ENCODE measurements at places on chromosomes 3 and 15.

DNA sequence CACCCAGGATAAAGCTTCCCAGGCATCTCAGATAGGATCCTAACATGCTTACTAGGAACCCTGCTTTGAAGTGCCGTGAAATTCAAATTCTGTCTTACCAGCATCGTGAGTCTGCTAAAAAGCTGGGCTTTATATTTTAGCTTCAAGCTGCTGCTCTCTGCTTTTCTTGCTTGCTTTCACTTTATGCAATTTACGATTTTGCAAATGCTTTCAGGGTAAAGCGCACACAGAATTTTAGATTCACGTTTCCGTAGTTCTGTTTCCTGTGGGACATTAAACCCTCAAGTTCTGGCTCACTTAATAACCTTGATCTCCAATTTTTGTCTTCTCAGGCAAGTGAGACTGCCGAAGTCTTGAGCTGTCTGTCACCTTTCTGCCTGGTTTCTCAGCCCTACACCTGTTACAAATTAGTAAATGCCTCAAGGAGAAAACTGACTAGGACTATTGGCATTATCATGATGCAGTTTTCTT is 170.5 kb upstream of the TGFBR2 start:
- DNase-seq = peak; percentile 3

DNA sequence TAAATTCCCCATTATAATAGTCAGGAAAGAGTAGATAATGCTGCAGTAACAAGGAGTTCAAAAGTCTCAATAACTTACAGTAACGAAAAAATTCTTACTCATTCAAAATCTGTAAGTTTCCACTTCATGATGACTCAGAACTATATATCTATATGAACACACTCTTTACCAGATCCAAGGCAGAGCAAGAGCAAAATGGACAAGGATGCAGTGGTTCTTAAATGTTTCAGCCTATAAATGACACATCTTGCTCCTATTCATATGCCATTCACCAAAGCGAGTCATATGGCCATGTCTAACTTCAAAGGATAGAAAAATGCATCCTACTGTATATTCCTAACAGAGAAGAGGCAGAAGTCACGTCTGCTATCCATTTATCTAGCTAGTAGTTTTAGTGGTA is 787.7 kb downstream of the NAALADL2 start:
- DNase-seq = peak; percentile 18

DNA sequence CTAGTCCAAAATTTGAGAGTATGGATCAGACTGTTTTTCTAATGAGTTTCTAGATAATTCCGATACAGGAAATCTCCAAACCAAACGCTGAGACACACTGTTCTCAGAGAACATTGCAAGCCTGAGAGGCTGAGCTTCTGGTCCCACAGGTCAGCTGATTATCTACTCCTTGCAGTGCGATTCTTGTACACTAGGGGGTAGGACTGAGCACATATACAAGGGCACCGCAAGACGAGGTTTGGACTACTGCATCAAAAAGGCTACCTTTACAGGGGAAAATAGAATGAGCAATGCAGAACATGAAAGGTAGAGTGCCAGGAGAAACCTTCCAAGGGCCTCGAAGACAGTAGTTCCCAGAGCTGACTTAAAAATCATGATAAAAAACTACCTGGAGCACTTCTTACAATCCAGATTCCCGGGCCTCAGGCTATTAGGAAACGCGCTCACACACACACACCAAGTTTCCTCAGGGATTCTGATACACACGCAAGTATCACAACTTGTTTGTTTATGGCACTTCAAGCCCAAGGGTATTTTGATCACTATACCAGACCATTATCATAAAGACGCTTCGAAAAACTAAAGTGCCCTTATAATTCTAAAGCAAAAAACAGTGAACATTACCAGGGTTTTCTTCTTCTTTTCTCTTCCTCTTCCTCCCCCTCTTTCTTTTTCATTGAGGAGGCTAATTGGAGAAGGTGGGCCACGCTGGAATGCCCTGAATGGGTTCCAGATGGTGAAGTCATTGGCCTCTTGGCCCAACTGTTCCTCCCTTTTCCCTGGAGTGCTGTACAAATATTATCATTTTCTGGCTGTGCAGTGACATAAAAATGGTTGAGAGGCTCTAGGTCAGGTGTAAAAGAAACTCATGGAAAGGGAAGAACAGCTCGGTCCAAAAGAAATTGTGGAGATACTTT is 61.8 kb downstream of the SLC12A8 start:
- peak; percentile 92 for DNase-seq

DNA sequence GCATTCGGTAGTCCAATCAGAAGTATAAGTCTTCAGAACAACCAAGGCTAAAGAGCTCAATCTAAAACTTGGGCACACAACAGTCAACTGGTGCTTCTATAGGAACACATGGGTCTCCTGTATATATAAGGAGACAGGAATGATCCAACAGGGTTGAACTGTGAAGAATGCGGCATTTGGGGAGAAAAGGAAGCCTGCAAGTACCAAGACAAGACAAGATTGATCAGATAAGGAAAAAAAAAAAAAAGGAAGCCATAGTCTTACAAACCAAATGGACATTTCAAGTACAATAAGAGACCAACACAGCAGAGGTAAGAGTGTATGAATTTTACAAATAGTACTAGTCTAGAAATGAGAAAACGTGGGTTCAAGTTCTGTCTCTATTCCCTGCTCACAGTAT is 6.5 kb downstream of the CPEB1 start:
- no peak for DNase-seq

- DNase-seq = no peak
These were observed 82.5 kb downstream of the USP13 start for GRCh38 chr3:179735321-179735720.

DNA sequence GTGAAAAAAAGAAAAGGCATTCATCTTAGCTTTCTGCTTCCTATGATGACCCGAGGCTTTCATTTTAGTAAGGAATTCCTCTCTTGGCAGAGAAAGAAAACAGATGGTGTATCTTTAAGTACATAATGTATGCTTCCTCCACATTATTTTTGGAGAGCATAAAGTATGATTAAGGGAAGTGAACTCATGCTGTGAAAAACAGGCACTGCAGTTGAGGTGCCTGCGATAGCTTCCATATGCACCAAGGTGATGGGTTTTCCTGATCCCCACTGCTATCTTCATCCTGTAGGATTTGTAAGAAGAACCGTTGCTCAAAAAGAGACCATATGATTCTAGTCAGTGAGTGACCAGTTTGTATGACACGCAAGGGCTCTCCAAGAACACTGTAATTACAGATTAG is 411.5 kb upstream of the MCTP2 start:
- DNase-seq = no peak

GRCh38 chr3:127002195-127003174 is 19.6 kb downstream of the PLXNA1 start:
- DNase-seq = peak; percentile 88

GRCh38 chr3:158233791-158234190 is 123.9 kb downstream of the RSRC1 start:
- no peak for DNase-seq

DNA sequence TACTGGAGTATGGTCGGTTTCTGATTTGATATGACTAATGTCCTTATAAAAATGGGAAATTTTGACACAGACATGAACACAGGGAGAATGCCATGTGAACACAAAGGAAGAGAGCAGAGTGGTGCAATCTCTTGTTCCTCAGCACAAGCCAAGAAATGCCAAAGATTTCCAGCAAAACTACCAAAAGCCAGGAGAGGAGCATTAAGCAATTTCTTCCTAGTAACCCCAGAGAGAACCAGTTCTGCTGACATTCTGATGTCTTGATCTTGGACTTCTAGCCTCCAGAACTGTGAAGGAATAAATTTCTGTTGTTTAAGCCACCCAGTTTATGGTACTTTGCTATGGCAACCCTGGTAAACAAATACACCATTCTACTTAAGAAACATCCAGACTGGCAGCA is 227.8 kb upstream of the MRPL3 start:
- DNase-seq = no peak

DNA sequence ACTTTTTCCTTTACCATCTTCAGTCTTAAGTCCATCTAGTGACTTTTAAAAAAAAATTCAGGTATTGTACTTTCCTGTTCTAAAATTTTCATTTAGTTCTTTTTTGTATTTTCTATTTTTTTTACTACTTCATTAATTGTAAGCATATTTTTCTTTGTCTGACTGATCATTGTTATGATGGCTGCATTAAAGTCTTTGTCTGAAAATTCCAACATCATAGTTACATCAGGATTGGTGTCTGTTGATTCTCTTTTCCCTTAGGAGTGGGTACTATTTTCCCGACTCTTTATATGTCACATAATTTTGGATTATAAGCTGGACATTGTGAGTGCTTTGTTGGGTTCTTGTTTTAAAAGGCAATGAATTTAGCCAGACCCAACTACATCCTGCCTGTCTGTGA is 34.9 kb upstream of the POLR2M start:
- DNase-seq = no peak

GRCh38 chr3:107870096-107870495 is 220.7 kb downstream of the CD47 start:
- no peak for DNase-seq

- no peak for DNase-seq
These were observed 92.2 kb downstream of the USP13 start for GRCh38 chr3:179745079-179745478.

GRCh38 chr3:18864933-18865731 is 283.2 kb upstream of the KCNH8 start:
- no peak for DNase-seq

GRCh38 chr3:157282261-157283191 is 122.6 kb upstream of the CCNL1 start:
- DNase-seq = no peak
